NCI-H526 treated with DMSO at 0.1 percent for 48 hours (cell line): ENCODE measurements at places on chromosomes 12 and 14.

DNA sequence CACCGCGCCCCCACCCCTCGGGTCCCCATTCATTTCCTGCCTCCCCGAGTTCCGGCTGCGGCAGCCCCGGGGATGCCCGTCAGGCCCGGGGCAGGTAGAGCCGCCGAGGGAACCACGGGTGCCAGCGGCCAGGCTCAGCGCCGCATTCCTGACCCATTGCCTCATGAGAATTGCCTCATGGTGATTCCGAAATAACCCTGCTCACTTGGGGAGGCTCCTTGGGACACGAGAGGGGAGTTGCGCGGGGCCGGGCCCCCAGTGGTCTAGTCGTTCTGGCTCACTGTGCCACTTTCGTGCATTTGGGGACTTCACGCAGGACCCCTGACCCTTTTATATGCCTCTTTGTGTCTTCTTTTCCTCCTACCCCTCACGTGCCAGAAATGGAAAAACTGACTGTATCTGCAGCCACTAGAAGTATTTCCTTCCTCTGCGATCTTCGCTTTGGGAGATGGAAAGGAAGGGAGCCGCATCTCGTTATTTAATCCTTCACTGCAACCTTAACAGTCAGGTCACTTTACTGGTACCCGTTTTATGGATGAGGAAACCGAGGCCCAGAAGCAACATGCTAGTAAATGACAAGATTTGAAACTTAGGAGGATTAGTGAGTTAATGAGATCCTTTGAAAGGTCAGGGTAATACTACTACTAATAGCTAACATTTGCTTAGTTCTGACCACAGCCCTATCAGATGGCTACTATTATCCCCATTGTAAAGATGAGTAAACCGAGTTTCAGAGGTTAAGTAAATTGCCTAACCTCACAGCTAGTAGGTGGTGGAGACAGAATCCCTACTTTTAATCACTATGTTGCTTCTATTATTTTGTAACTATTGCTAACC lies 768 bp downstream of the PTPN11 start:
- no peak for DNase-seq

- DNase-seq: no peak
These were observed 2.4 kb downstream of the E2F7 start for GRCh38 chr12:77062846-77063461.

DNA sequence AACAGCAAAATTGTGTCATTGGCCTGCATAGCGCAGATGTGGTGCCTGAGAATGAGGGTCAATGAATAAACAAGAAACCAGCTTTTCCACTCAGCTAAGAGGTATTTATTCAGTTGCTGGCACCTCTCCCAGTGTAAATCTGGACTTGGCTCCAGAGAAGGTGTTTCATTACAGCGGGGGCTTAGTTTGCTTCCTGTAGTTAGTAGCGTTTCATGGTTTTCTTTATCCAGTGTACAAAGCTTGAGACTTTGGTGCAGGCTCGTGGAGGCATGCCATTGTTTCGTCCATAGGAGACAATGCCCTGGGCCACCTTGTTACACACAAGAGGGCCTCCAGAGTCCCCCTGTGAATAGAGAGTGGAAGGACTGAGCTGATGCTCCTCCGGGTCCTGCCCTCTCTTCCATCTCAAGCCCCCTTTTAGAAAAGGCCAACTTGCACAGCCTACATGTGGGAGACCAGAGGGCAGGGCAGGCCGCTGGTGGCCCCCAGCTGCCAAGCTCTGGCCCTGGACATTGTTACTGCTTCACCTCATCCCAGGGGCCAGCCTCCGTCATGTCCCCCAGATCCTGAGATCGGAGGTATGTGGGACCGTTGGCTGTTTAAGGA lies 3.0 kb downstream of the GZMB start:
- DNase-seq: no peak

- DNase-seq: no peak
These were observed 13.5 kb downstream of the TCL1A start for GRCh38 chr14:95700221-95700976.

- no peak for DNase-seq
These were observed 107.7 kb downstream of the ESR2 start for GRCh38 chr14:64186231-64187129.

DNA sequence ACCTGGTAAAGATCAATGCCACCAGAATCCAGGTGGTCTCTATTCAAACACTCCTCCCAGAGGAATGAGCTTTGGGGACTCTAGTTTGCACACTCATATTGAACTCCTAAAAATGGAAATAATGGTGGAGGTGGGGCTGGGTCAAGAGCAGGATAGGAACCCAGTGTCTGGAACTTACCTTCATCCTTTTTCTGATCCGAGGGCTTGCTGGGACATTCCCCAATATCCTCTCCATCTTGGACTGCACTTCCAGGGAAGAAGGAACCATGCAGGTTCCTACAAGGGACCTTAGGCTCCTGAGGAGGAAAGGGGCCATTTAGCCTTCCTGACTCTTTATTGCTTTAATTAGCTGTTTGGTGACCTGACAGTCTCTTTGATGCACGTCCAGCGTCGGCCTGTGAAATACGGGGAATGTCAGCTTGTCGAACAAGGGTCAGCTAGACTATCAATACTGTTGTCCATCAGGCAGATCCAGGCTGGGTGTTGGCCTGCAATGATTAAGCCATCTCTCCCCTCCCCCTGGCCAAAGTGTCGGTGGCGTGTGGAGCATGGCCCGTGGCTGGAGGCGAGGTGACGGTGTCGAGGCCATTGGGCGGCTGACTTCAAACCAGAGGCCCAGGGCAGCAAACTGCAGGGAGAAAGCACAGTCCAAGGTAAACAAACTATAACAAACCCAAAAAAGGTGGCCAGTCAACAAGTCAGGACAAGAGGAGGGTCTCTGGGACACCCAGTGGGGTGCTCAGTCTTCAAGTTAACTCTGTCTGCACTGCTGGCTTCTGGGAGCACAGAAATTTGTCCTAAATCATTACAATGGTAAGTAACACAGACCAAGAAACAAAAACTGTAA lies 405.2 kb upstream of the TBX3 start:
- DNase-seq: no peak

GRCh38 chr12:124435806-124436345 lies 131.5 kb downstream of the NCOR2 start:
- DNase-seq: no peak
